Calu3 (cell line): ENCODE measurements at places on chromosomes 3 and 15. TPM values are rescaled to one million over a fixed set of nuclear protein-coding genes. Genes with fewer than 3 reads are reported as not detected.
A peak's percentile ranks its signal among the peaks of the same experiment; 100 is the strongest.

- no peak for DNase-seq
Measured at GRCh38 chr3:189195302-189195701, 23.5 kb downstream of the TPRG1 start.

GOLGA8G gene
- not detected in 2 replicates for total RNA-seq

DNA sequence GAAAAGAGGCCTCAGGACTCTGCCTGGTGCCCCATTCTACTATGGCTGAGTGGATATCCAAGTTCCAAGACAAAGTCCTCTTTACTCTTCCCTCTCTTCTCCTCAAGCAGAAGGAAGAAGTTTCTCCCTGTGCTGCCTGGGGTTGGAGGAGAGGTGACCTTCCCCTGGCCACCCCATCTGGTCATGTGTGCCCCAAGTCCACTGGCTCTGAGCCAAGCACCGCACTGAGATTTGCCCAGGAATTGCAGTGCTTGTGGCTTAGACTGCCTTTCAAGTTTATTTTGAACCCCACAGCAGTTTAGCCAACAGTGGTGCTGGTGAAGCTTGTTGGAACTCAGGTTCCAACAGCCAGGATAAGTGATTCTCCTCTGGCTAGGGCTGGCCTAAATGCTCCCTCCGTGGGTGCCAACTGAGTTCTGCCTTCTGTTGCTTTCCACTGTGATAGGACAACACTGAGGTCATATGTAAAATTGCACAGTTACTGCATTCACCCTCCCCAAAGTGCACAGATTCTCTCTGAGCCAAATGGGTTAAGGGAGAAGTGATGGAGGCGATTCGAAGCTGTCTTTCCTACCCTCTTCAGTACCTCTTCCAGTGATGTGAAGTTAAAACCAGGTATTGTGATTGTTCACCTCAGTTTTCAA, 69.9 kb downstream of the TMCO5A start:
- DNase-seq, result no peak

KNG1 gene
- not detected in 2 replicates for total RNA-seq

- no peak for DNase-seq
Measured at GRCh38 chr15:94185547-94186236, 45.7 kb upstream of the MCTP2 start.

CORO2B gene
- total RNA-seq, result 0.14 and 0.15 TPM in 2 replicates

DNA sequence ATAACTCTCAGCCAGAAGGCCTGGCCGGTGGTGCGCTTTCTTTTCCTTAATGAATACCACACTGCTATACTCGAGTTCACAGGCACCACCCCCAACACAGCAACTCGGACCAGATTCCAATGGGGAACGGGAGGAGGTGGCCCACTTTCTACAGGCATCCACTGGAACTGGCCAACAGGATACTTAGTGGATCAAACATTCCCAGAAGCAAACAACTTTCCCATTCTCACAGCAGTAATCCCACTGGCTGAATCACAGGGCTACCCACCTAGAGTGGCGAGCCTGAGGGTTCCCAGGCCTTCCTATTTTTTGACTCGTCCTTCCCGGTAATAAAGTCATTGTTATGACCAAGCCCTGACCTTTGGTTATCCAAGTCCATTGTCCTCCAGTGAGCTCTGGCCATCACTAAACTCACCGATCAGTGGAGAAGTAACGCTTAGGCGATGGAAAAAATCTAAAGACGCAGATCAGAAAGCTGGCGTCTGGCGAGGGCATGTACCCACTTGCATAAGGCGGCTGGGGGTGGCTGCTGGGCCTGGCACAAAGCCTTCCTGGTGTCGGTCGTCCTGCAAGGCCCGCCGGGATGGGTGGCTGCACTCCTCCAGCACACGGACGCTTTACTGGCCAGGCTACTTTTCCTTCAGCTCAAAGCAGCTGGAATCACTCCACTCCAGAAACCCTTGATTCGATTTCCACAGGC, 1.2 kb downstream of the EOGT start:
- DNase-seq, result no peak

PLA1A gene
- 0.81 and 0.99 TPM in 2 replicates for total RNA-seq

- peak; percentile 58 for DNase-seq
Measured at GRCh38 chr15:39127925-39128617, 452.8 kb upstream of the THBS1 start.

EOGT gene
- total RNA-seq, result 16.8 and 21.0 TPM in 2 replicates

- peak; percentile 82 for DNase-seq
Measured at GRCh38 chr3:121995161-121996137, 26.6 kb downstream of the ILDR1 start.

ACSBG1 gene
- total RNA-seq, result 0.45 and 0.49 TPM in 2 replicates

GRCh38 chr15:100877551-100877950, 2.1 kb upstream of the ALDH1A3 start:
- no peak for DNase-seq

NANOGP8 gene
- not detected in 2 replicates for total RNA-seq

DNA sequence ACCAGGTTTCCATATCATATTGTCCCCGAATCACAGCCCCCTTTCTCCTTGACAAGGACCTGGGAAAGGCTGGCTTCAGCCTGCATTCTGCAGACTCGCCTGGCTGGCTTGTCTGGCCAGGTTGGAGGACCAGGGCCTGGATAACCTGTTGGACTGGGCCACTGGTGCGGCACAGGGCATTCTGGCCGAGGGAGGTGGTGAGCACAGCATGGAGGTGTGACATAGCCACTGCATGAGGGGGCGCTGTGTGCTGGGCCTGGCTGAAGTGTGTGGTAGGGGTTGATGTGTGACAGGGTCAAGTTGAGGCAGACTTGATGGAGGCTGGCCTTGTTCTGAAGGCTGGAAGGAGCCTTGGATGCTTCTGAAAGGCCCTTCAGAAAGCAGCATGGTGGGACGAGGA, 2.9 kb downstream of the ESYT3 start:
- DNase-seq, result no peak

CKMT1A gene
- total RNA-seq, result 0.66 and 1.2 TPM in 2 replicates

GRCh38 chr3:50632450-50632849, 15.5 kb downstream of the MAPKAPK3 start:
- no peak for DNase-seq

NR2E3 gene
- 0.49 and 0.83 TPM in 2 replicates for total RNA-seq

UTS2B gene
- 1.5 and 1.6 TPM in 2 replicates for total RNA-seq
